ENCODE measurements at places on chromosomes 4 and X.

GRCh38 chr4:181701214-181701613, 542.0 kb upstream of the TENM3 start:
- DNase-seq: no peak

DNA sequence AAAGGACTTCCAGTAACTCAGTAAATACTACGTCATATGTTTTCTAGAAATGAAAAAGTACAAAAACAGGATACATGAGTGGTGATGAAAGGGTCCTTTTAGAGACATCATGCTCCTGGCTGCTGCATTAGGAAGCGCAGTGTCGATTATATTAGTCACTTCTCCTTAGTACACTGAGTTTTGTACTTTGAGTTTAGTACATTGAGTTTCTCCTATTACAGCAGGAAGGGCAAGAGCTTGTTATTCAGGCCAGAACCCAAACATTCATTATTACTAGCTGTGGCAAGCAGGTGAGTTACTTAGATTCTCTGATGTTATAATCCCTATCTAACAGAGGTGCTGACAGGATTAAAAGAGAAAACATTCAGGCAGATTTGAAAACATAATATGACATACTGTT, 21.3 kb downstream of the RPGR start:
- DNase-seq: no peak

DNA sequence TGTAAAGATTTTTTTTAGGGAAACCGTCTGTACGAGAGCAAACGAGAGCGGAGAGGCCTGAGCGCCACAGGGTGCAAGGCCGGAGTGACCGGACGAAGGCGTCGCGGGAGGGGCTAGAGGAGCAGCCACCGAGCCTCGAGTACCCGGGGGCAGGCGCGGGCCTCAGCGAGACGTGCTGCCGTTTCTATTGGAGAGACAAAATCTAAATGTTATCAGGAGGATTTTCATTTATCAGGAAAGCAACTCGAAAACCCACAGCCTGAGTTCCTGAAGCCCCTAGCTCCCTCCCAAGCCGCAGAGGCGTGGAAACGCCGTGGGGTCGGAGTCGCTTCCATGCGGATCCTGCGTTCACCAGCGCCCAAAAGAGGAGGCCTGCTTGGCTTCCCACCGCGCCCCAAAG, 194.3 kb downstream of the MGST2 start:
- DNase-seq: no peak

DNA sequence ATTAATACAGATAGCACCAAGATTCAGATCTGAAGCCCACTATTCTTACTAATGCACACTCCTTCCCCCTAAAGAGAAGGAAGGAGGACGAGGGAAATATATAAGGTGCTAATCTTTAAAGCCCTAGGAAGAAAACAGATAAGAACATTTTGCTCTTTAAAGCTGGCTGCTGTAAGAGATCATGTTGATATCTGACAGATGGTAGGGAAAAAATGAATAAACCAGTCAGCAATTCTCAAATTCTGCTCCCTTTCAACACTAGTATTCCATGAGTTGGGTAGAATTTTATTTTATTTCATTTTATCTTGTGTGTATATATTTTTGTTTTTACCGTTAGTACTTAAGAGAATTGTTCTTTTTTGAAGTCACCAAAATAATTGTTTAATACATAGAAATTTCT, 19.2 kb downstream of the OTC start:
- DNase-seq: no peak

DNA sequence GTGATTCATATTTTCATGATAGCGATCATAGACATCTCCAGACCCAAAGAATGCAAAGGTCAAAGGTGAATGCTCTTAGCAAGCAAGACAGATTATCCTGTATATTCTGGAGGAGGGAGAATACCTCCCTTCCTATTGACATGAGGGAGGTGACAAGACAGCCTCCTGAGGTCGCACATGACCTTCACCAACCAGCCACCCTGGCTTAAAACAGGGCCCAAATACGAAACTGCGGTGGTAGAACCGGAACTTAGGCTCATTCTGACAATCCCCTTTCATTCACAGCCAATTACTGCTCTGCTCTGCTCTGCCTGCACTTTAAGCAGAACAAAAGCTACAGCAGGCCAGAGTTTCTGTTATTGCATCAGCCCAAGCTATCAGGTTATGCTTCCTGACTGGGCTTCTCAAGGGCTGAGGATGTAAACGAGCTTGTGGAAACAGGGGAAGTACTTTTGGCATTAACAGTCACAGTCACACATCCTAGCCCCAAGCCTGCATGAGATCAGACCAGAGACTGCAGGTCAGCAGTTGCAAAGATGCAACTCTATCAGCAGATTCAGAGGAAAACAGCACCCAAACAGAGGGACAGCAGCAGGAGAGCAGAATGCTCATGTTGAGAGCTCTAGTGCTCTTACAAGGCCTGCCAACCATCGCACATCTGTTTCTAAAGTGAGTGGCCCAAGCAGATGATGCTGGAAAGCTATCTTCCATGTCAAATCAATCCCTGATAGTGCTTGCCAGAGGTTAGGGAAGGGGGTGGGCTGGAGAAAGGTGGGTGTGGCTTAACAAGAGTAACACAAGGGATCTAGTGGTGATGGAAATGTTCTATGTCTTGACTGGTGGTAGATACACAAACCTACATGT, 51.3 kb upstream of the MAP3K15 start:
- DNase-seq: no peak

GRCh38 chr4:126976850-126977632, 655.7 kb upstream of the INTU start:
- no peak for DNase-seq

DNA sequence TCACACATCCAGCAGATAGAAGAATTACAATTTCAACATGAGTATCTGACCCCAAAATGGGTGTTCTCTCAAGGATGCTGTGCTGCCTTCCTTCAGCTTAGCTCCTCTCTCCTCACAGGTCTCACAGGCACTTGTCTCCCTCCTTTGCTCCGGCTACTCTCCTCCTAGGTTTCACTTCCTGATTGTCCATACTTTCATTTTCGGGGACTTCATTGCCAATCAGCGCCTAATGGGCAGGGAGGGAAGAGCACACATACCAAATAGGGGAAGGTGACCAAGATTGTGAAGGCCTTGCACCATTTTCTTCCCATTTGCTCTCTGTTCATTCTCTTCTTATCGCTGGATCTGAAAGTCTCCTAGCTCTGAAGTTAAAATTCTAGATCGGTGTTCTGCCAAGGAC, 125.4 kb upstream of the EOLA2 start:
- no peak for DNase-seq

GRCh38 chr4:41575207-41575606, 37.2 kb downstream of the LIMCH1 start:
- no peak for DNase-seq

DNA sequence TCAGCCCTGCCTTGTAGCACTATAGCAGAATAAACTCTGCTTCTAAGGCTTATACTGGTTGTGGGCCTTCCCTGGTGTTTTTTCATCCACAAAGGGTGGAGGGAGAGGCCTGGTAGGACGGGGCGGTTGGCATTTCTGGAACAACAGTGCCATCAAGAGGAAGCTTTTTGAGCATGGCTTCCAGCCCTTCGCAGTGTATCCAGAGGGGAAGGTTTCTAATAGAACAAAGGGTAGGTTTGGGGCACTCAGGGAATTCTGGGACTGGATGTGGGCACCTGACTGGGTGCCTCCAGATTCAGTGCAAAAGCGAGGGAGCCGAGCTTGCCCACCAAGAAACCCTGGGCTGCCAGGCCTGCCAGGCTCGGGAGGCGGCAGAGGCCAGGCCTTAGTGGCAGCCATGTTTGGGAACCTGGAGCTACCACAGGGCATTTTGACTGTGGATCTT, 229.6 kb upstream of the AGTR2 start:
- no peak for DNase-seq

DNA sequence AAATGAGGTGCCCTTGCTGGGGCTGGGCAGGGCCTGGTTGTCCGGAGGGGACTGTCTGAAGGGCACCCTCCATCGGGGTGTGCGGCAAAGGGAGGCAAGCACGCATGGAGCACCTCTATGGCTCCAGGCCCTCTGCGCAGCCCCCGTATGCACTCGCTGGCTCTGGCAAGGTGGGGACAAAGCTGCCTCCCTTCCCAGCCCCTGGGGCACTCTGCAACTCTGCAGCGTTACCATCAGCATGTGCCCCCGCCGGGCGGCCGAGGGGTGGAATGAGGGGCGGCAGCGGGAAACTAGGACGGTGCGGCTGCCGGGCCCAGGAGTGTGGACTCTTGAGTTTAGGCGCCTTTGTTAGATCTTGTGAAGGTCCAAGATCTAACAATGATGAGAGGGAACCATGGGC, 26.4 kb downstream of the TRMT44 start:
- DNase-seq: no peak

- DNase-seq: no peak
Observed at GRCh38 chr4:6113641-6114040, 86.7 kb downstream of the JAKMIP1 start.

DNA sequence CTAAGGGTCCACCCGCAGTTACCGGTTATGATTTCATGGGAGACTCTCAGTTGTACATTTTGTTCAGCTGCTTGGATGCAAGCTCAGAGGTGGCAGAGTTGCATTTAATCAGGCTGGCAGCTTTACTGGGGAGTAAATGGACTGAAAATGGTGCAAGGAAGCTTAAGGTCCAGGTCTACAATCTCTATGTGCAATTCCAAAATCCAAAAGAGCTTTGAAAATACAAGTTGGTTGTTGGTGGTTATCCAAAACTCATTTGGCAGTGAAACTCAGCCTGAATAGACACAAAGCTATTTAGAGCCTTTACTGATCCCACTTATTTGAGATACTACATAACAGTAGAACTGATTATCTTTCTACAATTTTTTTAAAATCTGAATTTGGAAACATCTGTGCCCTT, 11.8 kb upstream of the ZFP42 start:
- no peak for DNase-seq

GRCh38 chr4:120760047-120760446, 162.5 kb downstream of the PRDM5 start:
- DNase-seq: no peak

GRCh38 chrX:108071578-108071977, 19.8 kb downstream of the PSMD10 start:
- DNase-seq: no peak

GRCh38 chrX:24945009-24945408, 70.8 kb downstream of the ARX start:
- no peak for DNase-seq

DNA sequence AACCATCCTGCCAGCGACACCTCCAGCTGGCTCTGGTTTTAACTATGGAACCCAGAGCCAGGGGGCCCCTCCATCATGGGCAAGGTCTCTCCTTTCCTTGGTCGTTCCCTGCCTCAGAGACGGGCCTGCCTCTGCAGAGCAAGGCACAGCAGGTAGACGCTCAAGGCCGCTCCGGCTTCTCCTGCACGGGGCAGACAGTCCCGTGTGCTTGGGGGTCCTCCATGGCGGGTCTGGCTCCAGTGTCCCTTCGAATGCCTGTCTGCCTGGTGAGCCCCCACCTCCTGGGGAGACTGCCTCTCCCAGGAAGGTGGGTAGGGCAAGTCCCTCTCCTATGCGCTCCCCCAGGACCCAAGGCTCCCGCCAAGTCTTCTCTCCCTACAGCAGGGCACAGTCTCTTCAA, 71.5 kb downstream of the ACOX3 start:
- DNase-seq: no peak

DNA sequence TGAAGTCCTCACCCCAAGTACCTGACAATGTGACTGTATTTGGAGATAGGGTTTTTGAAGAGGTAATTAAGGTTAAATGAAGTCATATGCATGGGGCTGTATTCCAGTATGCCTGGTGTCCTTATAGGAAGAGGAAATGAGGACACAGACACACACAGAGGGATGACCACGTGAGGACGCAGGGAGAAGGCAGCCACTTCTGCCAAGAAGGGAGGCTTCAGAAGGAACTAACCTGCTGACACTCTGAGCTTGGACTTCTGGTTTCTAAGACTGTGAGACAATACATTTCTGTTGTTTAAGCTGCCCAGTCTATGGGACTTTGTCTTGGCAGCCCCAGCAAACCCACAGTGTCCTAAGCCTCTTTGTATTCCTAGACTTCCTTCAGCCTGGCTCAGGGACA, 3.0 kb upstream of the SLC2A9 start:
- DNase-seq: no peak

- DNase-seq: no peak
Observed at GRCh38 chrX:3263681-3264126, 82.7 kb downstream of the MXRA5 start.

GRCh38 chr4:148271166-148271565, 171.0 kb downstream of the NR3C2 start:
- DNase-seq: no peak

DNA sequence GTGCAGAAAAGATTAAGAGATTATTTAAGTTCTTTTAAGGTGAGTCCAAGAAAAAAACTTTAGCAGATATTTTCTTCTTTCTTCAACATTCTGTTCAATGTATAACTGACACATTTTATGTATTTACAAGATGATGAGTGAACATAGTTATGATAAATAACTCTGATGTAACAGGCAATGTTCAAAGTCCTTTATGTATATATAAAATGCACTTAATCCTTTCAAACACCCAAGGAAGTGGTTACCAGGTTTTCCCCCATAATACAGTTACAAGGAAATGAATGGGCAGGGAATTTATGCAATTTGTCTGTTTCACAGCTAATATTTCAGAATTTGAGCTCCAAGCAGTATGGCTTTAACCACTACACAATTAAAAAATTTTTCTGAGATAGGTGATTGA, 8.2 kb downstream of the CXCL3 start:
- no peak for DNase-seq

GRCh38 chrX:22021751-22022324, 10.3 kb upstream of the PHEX start:
- DNase-seq: no peak

- no peak for DNase-seq
Observed at GRCh38 chr4:52863324-52863723, 1.2 kb downstream of the RASL11B start.

- no peak for DNase-seq
Observed at GRCh38 chr4:121226362-121226761, 62.2 kb upstream of the TNIP3 start.

GRCh38 chrX:13463608-13464007, 105.8 kb upstream of the EGFL6 start:
- no peak for DNase-seq

DNA sequence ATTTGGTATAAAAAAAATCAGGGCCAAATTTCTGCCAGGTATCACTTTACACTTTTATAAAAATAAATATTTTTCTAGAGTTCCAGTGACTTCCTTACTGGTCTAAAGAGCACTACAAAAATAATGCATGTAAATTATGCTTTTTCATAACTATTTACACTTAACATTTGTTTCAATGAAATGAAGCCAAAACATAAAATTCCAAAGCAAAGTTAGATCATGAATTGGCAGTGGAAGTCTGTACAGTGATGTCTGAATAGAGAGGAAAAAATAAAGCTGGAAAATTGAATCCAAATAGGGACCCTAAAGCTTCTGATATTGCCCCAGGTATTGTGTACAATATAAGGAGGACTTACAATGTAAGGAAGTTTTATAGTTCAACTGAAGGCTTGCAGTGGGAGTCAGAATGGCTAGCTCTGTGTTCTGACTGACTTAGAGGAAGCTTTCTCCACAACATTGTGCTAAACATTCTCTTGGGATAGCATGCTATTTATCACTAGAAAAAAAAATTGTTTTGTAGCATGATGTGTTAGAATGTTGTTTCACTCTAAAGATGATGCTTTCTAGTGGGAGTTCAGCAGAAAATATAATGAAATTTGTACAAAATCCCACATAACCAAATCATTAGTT, 288.2 kb upstream of the UGT8 start:
- DNase-seq: no peak

- DNase-seq: no peak
Observed at GRCh38 chrX:41055740-41056139, 29.5 kb upstream of the USP9X start.

GRCh38 chr4:169404960-169405359, 134.2 kb upstream of the SH3RF1 start:
- no peak for DNase-seq

- DNase-seq: no peak
Observed at GRCh38 chr4:8090312-8090711, 68.3 kb downstream of the ABLIM2 start.
